Stimulated activated naive CD4-positive, alpha-beta T cell treated with Interleukin-2 at 50 U/mL for 16 hours (primary cell): ENCODE measurements at places on chromosomes 1 and 21.

GRCh38 chr1:23562137-23562876 lies 3.0 kb upstream of the ID3 start:
- no peak for DNase-seq

GRCh38 chr1:52876843-52877242 lies 34.3 kb downstream of the ZYG11A start:
- DNase-seq: no peak

DNA sequence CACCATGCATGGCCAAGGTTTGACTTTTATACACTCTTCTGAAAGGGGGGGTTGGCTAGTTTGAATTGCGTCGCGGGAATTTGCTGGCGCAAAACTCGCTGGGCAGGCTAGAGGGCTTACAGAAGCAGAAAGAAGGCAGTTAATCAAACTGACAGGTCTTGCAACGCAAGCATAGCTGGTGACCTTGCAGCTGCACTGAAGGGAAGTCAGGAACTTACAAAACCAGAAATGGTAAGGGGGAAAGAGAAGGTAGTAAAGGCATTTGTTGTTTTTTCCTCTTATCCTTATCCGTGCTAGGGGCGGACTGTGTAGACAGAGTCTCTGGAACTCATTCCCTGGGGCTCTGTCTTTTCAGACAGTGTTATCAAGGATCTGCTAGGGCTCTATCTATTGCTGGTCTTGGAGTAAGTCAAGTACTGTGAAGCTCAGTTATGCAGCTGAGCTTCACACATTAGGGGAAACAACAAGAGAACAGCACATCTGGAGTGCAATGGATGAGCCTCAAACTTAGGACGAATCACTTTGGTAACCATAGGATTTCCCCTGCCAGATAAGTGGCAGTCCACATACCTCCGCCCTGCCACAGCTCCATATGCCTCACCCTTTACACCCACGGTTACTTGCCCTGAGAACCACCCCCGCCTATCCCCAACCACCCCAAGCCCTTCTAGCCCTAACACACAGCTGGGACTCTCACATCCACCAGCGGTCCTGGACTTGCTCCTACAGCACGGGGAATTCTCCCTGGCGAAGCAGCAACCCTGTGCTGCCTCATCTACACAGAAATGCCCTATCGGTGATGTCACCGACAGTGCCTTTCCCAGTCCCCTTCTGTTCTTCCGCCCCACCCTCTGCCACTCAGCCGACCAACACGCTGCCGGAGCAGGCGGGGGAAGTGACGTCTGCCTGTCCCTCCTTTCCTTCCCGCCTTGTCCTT lies 251.4 kb downstream of the FAM72C start:
- DNase-seq: no peak

- no peak for DNase-seq
Observed at GRCh38 chr1:206094024-206094423, 23.2 kb downstream of the AVPR1B start.

GRCh38 chr1:213231795-213232231 lies 180.8 kb downstream of the RPS6KC1 start:
- DNase-seq: no peak

GRCh38 chr1:67019600-67020136 lies 34.3 kb downstream of the SLC35D1 start:
- DNase-seq: no peak
